ENCODE measurements at places on chromosomes 3 and 15. TPM values are rescaled to one million over a fixed set of nuclear protein-coding genes. Genes with fewer than 3 reads are reported as not detected.

DNA sequence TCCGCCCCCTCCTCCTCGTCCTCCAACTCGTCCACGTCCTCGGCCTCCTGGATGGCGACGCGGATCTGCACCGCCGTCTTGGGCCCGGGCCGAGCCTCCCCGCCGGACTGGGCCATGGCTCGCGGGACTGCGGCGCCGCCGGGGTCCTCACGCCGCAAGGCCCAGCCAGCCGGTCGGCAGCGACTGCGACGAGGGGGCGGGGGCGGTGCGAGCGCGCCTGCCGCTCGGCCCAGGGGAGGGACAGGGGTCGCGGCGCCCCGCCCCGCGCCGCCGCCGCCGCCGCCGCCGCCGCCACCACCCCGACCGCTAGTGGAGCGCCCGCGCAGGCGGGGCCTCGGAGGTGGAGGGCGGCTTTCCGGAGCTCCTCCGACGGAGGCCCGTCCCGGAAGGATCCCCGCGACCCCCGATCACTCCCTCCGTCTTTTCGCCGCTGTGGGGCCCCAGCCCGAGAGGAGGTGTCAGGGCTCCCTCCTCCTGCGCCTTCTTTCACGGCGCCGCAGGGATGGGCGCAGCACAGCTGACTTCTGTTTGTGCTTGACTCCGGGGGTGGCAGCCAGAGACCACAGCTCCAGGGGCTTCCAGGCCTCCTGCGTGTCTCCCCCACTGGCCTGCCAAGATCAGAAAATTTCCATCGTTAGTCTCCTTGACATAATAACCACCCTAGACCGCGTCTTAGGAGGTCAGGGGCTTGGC is at the start of gene LARP6:
LARP6 (minus strand) TSS at position 185 of the 693 bp plus-strand sequence; CDS start at position 116, 69 bp downstream.
- no peak within 1 kb of the TSS for H3K4me3 ChIP-seq
- no peak within 1 kb of the TSS for H3K27ac ChIP-seq
- no peak for DNase-seq
- peaks cover 10% of the 10 kb centered on the region for H3K27me3 ChIP-seq
- H3K4me1 ChIP-seq = no peaks in the 10 kb centered on the region
- no peaks in the 10 kb centered on the region for H3K36me3 ChIP-seq

DNA sequence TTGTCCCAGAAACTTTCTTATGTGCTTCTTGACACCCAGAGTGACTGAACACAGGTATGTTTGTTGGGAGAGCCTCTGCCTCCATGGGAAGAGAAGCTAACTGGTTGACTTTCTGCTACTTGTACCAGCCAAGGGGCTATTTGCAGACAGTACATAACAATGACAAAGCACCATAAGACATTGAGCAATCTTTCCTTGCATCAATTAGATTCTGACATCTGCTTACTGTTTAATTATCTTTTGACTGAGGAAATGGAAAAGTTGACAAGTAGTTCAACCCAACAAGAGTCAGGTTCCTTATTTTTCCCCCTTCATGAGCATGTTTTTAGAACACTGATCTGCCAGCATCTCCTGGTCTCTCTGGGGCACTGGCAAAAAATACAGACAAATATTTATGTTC is 157.7 kb downstream of the RPLP1 start:
- no peak for DNase-seq
- H3K36me3 ChIP-seq = no peaks in the 10 kb centered on the region
- no peaks in the 10 kb centered on the region for H3K4me1 ChIP-seq
- no peak overlapping the region for H3K4me3 ChIP-seq

The P2RY13 gene
- total RNA-seq = not detected

DNA sequence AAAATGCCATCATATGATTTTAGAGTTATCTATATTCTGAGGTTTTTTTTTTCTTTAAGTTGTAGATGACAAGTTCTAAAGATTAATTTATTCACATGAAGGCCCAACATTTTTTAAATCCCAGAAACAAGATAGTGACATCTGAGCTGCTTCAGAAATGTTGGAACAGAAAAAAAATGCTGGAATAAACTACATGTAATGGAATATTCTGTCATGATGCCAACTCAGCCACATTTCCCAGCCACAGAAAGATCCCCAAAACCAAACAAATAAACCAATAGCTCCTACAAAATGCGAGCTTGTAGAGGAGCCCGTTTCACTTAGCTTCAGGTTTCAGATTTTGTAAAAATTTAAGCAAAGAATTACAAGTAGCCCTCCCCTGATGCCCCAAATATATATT is 111.0 kb upstream of the MYO5C start:
- no peak for DNase-seq
- no peaks in the 10 kb centered on the region for H3K27me3 ChIP-seq
- H3K36me3 ChIP-seq = no peaks in the 10 kb centered on the region
- H3K4me3 ChIP-seq = no peak overlapping the region
- H3K4me1 ChIP-seq = no peaks in the 10 kb centered on the region

DNA sequence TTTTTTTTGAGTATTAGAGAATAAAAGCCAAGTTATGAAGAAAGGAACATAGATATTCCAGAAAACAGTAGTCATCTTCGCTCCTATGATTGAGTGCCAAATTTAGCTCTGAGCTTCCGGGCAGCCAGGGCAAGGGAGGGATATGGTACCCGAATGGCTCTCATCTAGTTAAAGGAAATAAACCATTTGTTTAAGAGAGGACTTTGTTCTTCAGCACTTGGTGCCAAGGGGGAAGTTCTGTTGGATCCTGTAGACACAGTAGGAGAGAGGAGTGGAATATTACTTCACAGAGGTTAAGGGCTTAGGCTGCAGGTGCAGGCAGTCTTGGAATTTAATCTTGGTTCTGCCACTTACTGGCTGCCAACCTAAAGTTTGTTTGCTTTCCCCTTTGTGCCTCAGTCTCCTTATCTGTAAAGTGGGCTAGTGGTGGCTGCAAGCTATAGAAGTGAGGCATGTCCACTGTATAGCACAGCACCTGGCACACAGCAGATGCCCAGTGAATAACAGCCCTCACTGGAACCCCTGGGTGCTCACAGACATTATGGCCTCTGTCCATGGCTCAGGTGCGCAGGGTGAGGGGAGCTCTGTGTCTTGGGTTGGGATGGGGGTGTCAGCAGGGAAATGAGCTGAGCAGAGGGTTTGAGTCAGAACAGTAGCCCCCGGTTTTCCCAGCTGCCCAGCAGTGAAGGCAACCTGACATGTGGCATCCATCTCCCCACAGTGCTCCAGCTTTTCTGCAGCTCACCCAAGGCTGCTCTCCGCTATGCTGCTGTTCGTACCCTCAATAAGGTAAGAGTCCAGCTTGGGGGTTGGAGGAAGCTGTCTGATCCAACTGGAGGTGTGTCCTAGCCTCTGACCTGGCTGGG is 10.4 kb downstream of the COPG1 start:
- H3K4me3 ChIP-seq = no peak overlapping the region
- peaks cover 74% of the 10 kb centered on the region for H3K36me3 ChIP-seq
- no peaks in the 10 kb centered on the region for H3K27me3 ChIP-seq
- no peaks in the 10 kb centered on the region for H3K4me1 ChIP-seq

The ITGA11 gene
- not detected for total RNA-seq

The EPHB3 gene
- total RNA-seq = not detected

GRCh38 chr3:53045518-53046170 is at the start of gene SFMBT1:
SFMBT1 (minus strand) TSS chr3:53046073; CDS start chr3:52969128, 76,945 bp downstream.
- peak; percentile 69 for DNase-seq
- H3K4me3 ChIP-seq = peak within 1 kb of the TSS; percentile 71
- no peaks in the 10 kb centered on the region for H3K27me3 ChIP-seq
- H3K36me3 ChIP-seq = no peaks in the 10 kb centered on the region
- H3K27ac ChIP-seq = peak within 1 kb of the TSS; percentile 66
- peaks cover 27% of the 10 kb centered on the region for H3K4me1 ChIP-seq

The ZNF592 gene
- 33.1 TPM for total RNA-seq

All from CD8-positive, alpha-beta memory T cell (primary cell).